NCI-H748 treated with DMSO at 0.1 percent for 48 hours (cell line): ENCODE measurements at places on chromosomes 1 and 21.

GRCh38 chr1:171819946-171820345 is 21.4 kb upstream of the DNM3 start:
- DNase-seq, result no peak

DNA sequence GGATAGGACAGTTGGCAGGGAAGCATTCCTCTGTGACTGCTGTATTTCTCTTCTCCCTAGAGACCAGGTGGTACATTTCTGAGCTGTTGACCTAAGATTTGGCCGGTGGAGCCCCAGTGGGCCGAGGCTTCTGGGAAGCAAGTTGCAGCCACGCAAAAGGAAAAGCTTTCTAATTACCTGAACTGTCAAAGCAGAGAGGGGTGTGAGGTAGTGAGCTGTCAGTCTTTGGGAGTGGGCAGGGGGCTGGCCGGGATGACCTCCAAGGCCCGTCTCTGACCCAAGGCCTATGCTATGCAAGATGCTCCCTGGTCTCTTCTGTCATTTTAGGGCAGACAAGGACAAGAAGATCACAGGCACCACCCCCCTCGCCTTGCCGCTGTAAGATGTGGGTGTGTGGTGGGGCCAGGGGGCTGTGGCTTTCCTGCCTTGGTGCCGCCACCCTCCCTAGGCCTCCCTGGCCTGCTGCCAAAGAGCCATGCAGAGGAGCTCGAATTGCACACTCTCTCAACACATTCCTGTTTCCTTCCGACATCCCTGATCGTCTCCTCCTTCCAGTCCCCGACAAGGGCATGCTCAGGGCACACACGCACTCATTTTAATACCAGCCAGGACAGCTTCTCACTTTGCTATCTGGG is 7.7 kb downstream of the PADI1 start:
- DNase-seq, result no peak

DNA sequence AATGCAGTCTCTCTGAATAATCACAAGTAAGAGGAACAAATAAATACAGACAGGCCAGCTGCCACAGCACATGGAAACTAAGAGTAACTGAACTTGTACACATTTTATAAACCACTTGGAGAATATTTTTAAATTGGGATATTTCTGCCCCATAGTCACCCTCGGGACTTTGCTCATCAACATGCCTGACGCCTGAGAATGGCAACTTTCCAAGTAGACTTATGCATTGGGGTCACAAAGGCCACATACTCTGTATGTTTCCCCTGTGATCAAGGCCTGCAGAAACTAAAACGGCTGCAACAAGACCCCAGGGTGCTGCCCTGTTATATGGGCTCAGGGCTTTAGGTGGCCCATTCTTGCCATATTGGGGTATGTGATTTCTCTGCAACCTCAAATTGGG is 38.3 kb upstream of the GJA5 start:
- DNase-seq, result no peak

- no peak for DNase-seq
Observed at GRCh38 chr1:84286071-84286470, 15.4 kb upstream of the SAMD13 start.

DNA sequence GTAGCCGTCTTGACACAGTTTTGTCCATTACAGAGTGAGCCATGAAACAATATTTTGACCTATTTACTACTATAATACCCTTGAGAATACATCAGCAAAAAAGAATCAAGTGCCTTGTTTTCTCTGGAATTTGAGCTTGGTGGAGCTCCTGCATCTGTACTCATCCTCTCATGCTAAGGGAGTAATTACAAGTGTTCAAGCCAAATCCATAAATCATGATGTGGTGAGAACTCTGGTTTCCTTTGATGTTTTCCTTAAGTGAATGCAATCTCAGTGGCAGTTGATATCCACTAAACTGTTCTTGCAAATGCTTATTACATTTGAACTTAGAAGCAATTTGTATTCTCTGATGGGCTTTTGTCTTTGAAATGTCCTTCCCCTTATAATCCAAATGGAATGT is 824.6 kb upstream of the TMPRSS15 start:
- DNase-seq, result no peak

GRCh38 chr21:24112020-24112419 is 1495.3 kb downstream of the MRPL39 start:
- DNase-seq, result no peak

- DNase-seq, result no peak
Observed at GRCh38 chr1:60952612-60953111, 129.7 kb upstream of the NFIA start.

DNA sequence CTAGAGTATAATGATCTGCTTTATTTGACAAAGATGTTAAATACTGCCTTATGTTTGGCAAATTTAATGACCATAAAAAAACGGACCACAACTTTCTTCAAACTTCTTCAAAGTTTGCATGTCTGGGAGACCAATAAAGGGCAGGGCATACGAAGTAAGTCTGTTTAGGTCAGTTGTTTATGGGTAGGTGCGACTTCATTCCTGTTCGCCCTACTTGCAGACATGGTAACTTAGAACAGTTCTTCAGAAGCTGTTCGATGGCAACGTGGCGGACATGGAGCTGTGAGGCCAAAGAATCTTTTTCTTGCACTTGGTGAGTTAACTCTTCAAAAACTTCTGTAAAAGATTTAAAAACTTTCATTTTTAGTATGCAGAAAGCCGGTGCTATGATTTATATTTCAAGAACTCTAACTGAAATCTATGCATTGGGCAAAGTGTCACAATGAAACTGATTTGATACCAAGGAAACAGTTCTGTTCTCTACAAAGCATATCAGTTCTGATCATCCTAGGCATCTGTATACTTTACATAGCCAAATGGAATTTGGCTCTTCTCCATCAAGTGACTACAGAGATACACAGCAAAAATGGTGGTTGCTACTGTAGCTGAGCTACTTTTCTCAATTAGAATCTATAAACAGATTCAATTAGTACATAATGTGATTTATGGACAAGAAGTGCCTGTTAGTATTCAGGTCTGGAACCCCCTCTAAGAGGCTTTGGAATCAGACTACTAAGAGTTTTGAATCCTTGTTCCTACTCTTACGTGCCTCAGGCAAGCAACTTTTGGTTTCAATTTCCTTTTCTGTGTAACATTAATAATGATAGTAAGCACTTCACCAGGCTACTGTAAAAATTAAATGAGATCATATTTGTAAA is 25.7 kb downstream of the C21orf91 start:
- DNase-seq, result no peak

- peak; percentile 30 for DNase-seq
Observed at GRCh38 chr1:67735806-67736627, 51.0 kb downstream of the GADD45A start.

GRCh38 chr1:61825393-61825792 is 83.1 kb downstream of the PATJ start:
- no peak for DNase-seq

GRCh38 chr1:10057343-10057742 is 24.6 kb downstream of the UBE4B start:
- no peak for DNase-seq

DNA sequence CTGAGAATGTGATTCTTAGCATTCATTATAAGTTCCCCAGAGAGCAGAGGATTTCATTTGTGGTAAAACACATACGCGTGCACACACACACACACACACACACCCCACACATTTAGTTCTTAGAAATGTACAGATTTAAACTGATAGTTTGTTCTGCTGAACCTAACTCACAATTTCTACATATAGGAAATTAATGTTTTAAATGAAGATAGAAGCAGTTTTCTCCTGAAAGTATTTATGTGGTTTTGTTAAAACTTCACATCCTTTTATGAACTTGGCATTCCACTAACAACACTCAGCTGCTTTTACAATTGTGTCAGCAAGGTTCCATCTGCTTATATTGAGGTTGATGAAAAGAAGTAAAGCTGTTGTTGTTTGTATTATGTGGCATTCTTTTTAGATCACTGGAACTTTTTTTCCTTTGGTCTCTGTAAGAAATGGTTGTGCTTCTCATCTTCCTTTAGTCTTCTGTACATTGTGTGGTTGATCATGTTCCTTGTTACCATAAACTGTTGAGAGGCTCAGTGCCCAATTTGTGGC is 41.6 kb downstream of the AK4 start:
- DNase-seq, result no peak

DNA sequence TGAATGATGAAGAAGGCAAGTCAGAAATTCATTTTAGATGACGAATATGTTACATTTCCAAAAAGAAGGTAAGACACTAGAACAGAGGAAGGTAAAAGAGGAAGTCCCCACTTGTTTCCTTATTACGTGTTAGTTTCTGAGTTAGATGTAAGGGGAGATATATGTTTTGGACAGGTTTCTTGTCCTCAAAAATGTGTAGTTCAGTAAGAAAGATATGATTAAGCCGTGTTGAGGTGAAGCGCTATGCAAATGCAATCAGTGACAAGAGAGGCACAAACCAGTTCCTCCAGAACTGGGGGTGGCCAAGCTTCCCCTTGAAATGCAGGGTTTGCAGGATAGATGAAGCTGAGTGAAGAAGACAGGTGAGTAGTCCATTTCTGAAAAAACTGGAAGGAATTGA is 293.3 kb upstream of the RUNX1 start:
- no peak for DNase-seq

GRCh38 chr21:17602874-17603273 is 9.8 kb downstream of the BTG3 start:
- no peak for DNase-seq

DNA sequence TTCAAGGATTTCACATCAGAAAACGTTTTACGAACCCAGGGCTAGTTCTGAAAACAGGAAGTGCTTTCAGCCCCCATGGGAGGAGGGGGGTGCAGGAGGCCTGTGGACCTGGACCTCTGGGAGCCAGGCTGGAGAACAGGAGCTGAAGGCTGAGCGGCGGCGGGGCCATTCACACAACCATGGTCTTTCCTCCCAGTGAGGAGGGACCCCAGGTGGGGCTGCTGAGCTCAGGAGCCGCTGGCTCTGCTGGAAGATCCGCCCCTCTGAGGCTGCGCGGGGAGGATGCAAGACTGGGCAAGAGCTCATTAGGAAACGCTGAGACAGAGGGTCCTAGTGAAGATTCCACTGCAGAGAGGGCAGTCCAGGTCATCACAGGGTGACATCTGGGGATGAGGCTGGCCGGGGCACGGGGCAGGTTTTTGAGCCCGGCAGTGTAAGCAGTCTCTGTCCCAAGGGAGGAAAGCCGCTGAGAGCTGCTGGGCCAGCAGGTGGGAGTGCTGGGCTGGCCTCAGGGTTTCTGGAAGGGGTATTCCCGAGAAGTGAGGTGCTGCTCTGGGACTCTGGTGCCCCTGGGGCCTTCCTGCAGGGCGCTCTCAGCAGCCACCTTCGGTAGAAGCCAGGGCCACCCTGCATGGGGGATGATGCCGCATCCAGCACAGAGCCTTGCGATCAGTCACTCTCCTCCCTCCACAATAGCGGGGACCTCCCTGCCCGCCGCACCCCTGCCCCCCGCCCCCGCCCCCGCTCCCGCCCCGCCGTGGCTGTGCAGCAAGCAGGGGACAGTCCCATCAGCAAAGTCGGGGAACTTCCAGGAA is 7.5 kb downstream of the MX2 start:
- DNase-seq, result no peak

DNA sequence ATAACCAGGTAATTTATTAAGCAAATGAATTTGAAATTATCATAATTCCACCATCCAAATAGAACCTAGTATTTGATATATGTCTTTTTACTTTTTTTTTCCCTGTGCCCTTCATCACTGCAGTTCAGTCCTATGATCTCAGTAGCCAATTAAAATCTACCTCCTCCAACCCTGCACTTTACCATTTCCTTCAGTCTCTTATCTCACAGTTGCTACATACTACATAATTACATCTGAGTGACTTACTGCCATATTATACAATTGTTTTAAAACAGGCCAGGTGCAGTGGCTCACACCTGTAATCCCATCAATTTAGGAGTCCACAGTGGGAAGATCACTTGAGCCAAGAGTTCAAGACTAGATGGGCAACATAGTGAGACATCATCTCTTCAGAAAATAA is 73.2 kb downstream of the PRKACB start:
- no peak for DNase-seq

GRCh38 chr1:19336543-19336942 is 24.4 kb downstream of the SLC66A1 start:
- no peak for DNase-seq

DNA sequence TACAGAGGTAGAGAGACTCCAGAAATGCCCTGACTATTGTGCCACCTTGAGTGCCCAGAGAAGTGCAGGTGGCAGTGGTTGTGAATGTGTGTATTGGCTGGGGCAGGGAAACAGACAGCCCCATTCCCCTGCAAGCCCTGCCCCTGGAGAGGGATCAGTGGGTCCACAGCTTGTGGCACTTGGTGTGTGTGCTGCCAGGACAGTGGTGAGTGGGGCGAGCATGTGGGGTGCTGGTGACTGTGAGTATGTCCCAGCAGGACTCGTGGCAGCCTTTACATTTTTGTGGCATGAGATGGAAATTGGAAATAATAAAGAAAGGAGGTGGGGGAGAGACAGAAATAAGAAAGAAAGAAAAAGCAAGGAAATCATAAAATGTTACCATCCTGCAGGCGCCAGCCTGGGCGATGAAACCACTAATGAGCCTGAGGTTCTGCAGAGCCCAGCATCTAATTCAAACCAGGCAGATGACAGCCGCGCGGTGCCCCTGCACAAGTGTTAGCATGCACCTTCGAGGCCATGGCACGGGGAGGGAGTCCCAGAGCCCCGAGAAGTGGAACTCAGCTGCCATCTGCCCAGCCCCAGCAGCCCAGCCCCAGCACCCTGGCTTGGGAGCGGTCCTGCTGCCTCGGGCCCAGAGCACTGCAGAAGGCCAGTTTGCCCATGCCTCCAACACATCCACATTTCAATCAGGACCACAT is 49.1 kb upstream of the ZBTB40 start:
- DNase-seq, result no peak

- DNase-seq, result no peak
Observed at GRCh38 chr1:40029608-40030007, 10.9 kb upstream of the CAP1 start.

GRCh38 chr1:222955964-222956363 is 141.1 kb downstream of the DISP1 start:
- DNase-seq, result no peak

DNA sequence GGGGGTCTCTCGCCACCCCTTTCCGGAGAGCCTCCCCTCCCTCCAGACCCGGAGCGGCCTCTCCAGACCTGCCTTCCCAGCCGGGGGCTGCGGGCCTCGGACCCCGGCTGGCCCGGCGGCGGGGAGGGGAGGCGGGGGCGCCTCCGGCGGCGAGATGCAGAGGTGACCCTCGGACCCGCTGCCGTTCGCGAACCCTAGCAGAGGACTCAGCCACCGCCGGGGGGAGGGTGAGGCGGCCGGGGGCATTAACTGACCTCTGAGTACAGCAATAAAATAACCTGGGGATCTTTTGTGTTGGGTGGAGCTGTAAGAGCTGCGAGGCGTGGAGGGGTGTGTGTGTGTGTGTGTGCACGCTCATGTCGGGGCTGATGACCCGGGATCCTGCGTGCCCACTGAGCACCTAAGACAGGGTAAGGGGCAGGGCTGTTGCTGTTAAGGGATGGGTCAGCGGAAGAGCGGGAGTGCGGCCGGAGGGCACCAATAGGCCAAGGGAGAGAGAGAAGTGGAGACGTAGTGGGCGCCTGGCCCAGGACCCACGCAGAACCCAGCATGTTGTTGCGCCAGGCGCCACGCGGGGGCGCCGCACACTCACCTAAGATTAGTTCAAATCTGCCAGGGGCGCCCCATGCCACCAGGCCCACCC is 6.3 kb downstream of the HAPLN2 start:
- DNase-seq, result peak; percentile 26
